ENCODE measurements at places on chromosomes 4 and X.

DNA sequence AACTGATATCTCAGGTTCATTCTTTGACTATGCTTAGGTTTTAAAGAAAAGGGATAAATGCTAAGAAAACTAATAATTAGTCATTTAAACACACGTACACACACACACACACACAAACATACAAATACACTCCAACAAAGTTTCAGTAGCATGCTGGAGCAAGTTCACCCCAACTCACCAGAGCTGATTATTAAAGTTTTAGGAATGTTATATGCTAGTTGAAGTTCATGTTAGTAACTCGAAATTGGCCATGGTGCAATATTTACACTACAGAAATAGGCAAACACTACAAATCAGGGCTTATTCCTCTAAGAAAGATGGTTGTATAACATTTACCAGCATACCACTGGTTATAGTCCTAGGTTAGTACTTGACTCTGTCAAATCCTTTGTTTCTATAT lies 384.0 kb upstream of the DIPK2B start:
- no peak for DNase-seq

DNA sequence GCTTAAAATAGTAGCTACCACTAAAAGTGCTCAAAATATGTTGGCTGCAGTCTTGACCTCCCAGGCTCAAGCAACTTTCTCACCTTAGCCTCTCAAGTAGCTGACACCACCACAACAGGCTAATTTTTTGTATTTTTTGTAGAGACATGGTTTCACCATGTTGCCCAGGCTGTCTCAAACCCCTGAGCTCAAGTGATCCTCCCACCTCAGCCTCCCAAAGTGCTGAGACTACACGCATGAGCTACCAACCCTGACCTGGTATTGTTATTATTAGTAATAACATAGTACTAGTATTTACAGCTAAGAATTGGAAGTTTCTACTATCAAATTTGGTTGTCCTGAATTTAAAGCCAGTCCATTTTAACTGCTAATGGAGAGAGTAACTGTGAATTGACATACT lies 18.0 kb downstream of the STAP1 start:
- no peak for DNase-seq

GRCh38 chr4:36509845-36510244 lies 228.4 kb downstream of the DTHD1 start:
- no peak for DNase-seq

DNA sequence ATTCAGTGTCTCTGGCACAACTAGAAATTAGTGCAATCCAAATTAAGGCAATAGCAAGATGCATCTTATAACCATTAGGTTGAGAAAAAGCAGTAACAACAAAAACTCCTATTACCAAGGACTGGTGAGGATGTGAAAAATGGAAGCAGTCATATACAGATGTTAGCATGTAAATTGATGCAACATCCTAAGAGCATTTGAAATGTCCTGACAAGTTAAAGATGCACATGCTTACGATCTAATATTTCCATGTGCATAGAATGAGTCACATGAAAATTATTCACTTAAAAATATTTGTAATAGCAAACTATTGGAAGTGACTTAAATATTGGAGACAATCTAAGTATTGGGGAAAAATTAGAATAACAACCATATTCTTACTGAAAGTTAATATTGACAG lies 163.0 kb downstream of the FAM13A start:
- DNase-seq: no peak

DNA sequence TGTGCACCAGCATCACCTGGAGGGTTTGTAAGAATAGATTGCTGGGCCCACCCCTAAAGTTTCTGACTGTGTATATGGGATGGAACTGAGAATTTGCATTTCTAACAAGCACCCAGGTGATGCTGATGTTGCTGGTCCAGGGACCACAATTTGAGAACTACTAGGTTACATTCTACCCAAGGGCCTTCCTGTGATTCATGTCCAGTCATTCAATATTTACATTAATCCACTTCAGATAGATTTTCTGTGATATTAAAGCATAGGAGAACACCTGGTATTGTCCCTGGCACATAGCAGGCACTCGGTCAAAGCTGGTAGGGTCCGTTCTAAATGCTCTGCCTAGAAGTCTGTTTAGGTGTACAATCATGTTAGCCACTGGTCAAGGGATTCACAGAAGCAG lies 19.5 kb upstream of the XPNPEP2 start:
- no peak for DNase-seq

DNA sequence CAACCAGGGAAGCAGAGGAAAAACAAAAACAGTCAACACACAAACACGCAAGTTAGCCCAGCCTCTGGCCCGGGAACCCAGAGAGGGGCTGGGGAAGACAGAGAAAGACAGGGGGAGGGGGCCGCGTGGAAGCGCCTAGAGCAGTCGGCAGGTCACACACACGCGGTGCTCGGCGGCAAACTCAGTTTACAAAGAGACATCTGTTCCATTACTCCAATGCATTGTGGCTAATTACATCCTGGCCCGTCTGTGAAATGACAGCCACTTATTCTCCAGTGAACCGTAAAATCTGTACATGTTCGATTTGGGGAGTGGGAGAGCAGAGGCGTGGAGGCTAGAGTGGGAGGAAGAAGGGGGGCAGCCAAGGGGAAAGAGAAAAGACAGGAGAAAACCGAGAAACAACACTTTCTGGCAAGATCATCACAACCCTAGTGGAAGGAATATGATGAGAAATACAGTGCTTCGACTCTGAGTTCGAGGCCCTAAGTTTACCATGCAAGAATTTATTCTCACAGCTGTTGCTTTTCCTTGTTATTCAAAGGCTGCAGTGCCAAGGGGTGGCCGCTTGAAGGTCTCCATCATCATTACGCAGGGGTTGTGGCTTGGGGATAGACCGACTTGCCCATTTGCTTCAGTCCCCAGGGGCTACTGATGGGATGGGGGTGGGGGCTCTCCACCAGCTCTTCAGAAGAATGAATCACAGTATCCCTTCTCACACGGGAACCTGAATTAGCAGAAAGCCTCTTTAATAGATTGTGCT lies 167.7 kb downstream of the MGST2 start:
- no peak for DNase-seq

DNA sequence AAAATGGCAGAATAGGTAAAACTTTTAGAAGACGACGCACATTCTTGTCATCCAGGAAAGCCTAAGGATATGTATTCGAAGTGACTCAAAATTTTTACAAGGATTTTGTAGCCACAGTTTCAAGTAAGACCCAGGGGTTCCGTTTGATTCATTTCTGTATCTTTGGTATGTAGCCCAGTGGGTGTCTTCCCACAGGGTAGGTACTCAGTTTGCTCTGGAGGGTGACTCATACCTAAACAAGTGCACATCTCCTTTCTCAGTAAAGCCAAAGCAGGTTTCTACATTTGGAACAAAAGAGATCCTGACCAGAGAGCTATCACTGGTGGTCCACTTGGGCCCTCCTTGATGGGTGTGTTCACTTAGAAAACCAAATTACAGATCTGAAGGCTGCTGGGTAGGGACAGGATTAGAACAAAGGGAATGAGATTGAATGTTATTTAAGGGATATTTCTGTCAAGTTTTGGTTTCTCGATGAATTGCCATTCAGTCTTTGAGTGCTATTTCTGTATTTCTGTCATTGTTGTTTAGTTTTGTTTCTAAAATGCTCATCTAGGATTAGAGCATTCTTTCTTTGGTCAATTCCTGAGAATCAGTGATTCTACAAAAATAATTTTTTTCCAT lies 56.1 kb downstream of the PLS3 start:
- DNase-seq: no peak

GRCh38 chr4:155960522-155960921 lies 6.9 kb upstream of the CTSO start:
- no peak for DNase-seq

GRCh38 chr4:62676962-62677361 lies 1476.8 kb downstream of the ADGRL3 start:
- DNase-seq: no peak

GRCh38 chr4:93994175-93994994 lies 165.8 kb downstream of the ATOH1 start:
- DNase-seq: no peak

- DNase-seq: no peak
Measured at GRCh38 chr4:134024251-134024650, 177.3 kb downstream of the PABPC4L start.

DNA sequence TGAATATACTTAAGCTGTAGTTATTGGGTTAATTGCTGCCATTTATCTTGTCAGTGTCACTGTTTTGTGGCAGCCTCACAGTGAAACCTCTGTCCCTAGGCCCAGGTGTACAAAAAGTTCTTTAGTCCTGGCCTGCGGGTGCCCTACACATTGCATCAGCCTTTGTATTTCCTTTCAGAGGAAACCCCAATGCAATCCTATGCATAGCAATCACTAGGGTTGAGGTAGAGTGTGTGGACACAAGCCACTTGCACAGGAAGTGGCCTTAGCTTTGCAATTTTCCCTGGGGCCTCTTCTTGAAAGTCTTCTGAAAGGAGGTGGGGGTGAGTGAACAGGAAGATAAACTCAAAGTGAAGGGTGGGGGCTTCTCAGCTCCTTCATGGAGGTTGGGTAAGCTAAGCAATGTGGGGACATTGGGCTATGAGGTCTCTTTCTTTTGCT lies 27.8 kb downstream of the VSIG4 start:
- DNase-seq: peak; percentile 59

GRCh38 chr4:16437836-16438235 lies 211.6 kb upstream of the TAPT1 start:
- no peak for DNase-seq

- peak; percentile 75 for DNase-seq
Measured at GRCh38 chrX:118254611-118255010, 91.3 kb upstream of the WDR44 start.

- no peak for DNase-seq
Measured at GRCh38 chr4:77593101-77593500, 12.5 kb upstream of the CXCL13 start.

- DNase-seq: no peak
Measured at GRCh38 chr4:72779241-72779640, 210.2 kb upstream of the ADAMTS3 start.

DNA sequence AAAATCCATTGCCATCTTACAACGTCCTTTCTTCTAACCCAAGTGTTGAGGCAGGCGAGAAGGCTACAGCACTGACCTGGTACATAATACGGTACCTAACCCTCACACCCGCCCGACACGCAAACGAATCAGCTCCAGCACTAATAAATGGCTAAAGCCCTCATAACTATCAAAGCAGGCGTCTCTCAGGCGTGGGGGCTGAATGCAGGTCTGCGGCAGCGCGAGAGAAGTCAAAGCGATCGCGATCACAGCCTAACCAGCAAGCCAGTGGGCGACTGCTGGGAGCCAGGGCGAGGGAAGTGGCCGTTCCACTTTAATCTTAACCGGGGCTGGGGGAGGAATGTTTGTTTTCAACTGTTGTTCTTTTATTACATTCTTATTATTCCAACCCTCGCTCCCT lies 1.5 kb downstream of the CDX4 start:
- no peak for DNase-seq

DNA sequence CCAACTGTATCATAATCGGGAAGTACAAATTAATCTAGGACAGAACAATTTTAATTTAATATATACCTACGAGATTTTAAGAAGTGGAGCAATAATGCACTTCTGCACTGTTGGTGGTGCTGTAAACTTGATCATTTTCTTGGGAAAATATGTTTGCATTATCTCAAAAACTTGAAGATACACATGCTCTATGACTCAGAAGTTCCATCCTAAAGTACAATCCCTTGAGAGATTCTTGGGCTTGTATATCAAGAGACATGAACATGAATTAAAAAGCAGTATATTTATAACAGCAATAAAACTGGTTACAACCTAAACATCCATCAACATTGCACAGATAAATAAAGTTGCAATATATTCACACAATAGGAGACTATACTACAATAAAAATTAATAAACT lies 168.8 kb downstream of the CLCN4 start:
- DNase-seq: no peak

DNA sequence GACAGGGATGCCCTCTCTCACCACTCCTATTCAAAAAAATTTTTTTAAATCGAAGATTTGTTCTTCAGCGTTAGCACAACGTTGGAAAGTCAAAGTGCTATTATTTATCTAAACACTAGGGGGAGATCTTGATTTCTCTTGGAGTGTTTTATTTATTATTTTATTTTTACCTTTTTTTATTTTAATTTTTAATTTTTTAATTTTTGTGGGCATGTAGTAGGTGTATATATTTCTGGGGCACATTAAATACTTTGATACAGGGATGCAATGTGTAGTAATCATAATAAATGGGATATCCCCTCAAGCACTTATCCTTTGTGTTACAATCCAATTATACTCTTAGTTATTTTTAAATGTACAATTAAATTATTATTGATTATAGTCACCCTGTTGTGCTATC lies 37.4 kb upstream of the SLC10A4 start:
- peak; percentile 28 for DNase-seq

- no peak for DNase-seq
Measured at GRCh38 chr4:126242679-126243390, 928.1 kb downstream of the FAT4 start.

DNA sequence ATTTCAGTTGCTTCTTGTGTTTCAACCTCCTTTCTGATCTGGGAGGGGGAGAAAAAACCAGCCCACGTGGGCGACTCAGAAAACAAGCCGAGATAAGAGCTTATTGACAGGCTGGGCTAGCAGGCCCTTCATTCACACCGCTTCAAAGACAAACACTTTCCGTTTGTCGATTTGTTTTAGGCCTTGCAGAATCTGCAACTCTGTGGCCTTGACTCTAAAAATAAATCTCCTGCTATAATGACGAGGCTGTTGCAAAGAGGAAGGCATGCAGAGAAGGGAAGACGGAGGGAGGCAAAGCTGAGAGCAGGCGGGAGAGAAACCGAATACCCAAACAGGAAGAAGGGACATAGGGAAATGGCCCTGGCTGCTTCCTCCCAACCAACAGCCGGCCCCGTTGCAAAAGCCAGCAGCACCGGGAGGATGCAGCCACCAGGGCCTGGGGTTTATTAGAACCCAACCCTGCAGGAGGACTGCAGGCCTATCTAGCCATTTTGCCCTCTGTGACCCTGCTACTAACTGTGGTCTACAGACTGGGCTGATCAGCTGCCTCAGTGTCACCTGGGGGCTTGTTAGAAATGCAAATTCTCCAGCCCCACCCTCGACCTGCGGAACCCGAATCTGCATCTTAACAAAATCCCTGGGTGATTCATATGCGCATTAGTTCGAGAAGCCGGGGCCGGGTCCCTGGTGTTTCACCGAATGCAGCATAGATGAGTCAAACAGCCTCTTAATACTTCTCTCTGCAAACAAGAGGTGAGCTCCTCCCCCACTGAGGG lies 325.5 kb downstream of the BCOR start:
- DNase-seq: peak; percentile 78

GRCh38 chrX:134734466-134734952 lies 76.2 kb upstream of the PLAC1 start:
- DNase-seq: no peak

DNA sequence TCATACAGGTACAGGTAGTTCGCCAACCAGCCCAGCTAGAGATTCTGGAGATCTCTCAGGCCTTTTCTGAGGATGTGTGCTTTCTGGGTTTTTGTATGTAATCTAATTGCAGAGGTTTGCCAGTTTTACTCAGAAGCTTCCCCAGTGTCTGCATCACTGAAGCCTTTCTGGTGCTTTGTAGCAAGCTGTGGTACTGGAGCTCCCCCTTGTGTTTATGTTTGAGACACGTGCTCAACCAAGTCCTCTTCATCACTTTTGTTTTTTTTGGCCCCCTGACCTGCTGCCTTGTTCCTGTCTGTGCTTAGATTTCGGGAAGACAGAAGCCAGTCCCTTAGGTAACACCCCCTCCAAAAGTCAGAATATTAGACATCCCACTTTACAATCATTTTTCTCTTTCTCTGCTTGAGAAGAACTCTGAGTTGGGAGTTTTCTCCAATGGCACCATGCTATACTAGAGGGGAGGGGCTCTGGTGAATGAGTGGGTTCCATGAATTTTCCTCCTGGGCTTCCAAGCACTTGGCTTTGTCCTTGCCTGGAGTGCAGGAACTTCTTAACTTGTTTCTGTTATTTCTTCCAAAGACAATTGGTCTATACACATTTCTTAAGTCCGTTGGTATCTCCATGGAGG lies 128.4 kb upstream of the TBC1D9 start:
- DNase-seq: peak; percentile 69

All from suppressor macrophage (primary cell).